ENCODE measurements at places on chromosomes 12 and 14. TPM values are rescaled to one million over a fixed set of nuclear protein-coding genes. Genes with fewer than 3 reads are reported as not detected.

DNA sequence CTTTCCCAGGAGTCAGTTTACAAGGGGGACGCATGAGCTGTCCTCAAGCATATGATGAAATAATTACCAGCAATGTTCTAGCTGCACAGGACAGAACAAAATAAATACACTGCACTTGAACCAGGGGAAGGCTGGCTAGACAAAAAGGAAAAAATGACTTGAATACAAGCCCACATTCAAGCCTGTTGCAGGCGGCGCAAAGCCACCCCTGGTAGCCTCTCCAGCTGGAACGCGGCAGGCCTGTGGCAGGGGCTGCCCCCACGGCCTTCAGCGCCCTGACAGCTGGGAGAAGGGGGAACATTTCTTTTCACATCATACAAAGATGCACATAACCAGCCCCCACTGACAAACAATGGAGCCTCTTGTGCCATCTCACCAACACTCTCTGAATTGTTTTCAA, 57.1 kb downstream of the TRAFD1 start:
- DNase-seq, result no peak

DNA sequence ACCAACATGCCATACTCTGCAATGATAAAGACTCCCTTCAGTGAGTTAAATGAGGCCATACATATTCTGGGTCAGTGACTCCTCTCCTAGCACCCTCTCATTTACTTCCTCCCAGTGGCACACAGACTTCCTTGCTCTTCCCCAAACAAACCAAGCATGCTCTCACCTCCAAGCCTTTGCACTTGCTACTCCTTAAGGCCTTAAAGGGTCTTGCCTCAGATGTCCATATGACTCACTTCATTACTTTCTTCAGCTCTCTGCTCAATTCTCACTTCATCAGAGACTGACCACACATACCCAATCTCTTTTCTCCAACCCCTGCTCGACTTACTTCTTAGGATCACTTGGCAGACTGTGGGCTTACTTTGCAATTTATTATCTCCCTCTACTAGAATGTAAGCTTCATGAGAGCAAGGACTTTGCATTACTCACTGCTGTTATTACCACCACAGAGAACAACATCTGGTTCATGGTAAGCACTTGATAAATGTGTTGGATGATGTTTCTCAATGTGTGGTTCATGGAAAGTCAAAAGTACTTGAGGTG, 22.8 kb downstream of the DDX24 start:
- no peak for DNase-seq

MARS1 gene
- polyA plus RNA-seq, result 153 TPM

PAX9 gene
- 0.32 TPM for polyA plus RNA-seq

LPAR5 gene
- polyA plus RNA-seq, result 0.10 TPM

RAN gene
- polyA plus RNA-seq, result 785 TPM
